GM23338 (cell line): ENCODE measurements at places on chromosomes 4 and X.
A peak's percentile ranks its signal among the peaks of the same experiment; 100 is the strongest.

- peak; percentile 66 for DNase-seq
Observed at GRCh38 chrX:53018627-53019026, 30.0 kb upstream of the GPR173 start.

DNA sequence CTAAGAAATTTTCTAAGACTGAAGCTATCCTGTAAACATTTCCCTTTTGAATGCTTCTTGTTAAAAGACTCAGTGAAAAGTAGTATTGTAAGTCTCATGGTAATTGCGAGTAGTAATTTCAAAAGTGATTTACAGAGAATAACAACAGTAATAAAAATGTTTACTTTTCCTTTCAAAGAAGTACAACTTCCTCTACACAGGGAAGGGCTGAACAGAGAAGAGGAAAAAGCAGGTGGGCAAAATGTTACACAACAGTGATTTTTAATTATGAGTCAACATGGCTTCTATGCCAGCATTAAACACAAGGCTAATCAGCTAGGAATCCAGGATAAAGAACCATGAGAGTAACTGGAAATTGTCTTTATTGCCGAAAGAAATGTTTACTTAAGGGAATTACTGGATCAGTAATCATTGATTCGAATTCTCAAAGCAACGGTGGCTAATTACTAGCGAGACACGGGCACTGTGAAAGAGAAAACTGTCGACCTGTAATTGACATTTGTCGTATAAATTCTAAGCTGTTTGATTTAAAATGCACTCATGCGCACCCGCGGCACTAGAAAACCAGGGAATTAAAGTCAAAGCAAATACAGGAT lies 15.4 kb downstream of the UTP3 start:
- peak; percentile 41 for DNase-seq

GRCh38 chrX:111649638-111650037 lies 31.3 kb upstream of the ALG13 start:
- DNase-seq: no peak

DNA sequence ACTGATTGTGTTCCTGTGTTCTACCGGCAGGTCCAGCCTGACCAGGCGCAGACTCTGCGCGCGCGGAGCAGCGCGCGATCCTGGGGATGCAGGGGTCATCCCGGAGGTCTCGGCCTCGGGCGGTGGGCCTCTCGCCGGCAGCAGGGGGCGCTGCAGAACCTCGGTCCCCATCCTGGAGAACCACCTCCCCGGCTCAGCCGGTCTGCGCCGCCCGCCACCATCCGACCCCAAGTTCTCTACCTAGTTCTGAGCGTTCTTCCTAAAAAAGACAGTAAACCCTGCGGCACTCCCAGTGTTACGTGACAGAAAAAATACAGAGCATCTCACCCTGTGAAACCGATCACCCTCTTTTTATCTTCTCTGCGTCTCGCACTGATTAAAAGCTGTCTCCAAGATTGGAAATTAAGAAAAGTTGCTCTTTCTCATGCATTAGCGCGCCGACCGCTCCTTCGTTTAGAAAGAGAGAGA lies 1.6 kb downstream of the TRPC3 start:
- DNase-seq: peak; percentile 93

DNA sequence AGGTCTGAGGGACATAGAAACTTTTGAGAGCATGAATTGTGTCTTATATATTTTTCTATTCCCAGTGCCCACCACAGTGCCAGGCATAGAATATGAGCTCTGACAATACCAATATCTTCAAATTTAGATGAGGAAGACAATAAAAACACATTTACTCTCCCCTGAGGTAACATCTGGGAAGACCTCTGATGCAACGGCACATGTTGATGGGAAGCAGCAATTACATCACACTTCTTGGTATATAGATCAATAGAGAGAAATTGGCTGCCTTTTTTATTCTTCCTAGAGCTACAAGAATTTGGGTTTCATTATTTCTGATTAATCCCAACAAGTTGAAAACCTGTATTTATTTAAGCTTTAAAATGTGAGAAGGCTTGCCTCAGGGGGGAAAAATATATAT lies 67.4 kb upstream of the SMAD1 start:
- no peak for DNase-seq

- no peak for DNase-seq
Observed at GRCh38 chrX:148940411-148940996, 440.1 kb downstream of the AFF2 start.

- no peak for DNase-seq
Observed at GRCh38 chr4:145525291-145525740, 43.7 kb downstream of the SMAD1 start.

GRCh38 chr4:85792376-85793232 lies 317.7 kb downstream of the ARHGAP24 start:
- DNase-seq: no peak

DNA sequence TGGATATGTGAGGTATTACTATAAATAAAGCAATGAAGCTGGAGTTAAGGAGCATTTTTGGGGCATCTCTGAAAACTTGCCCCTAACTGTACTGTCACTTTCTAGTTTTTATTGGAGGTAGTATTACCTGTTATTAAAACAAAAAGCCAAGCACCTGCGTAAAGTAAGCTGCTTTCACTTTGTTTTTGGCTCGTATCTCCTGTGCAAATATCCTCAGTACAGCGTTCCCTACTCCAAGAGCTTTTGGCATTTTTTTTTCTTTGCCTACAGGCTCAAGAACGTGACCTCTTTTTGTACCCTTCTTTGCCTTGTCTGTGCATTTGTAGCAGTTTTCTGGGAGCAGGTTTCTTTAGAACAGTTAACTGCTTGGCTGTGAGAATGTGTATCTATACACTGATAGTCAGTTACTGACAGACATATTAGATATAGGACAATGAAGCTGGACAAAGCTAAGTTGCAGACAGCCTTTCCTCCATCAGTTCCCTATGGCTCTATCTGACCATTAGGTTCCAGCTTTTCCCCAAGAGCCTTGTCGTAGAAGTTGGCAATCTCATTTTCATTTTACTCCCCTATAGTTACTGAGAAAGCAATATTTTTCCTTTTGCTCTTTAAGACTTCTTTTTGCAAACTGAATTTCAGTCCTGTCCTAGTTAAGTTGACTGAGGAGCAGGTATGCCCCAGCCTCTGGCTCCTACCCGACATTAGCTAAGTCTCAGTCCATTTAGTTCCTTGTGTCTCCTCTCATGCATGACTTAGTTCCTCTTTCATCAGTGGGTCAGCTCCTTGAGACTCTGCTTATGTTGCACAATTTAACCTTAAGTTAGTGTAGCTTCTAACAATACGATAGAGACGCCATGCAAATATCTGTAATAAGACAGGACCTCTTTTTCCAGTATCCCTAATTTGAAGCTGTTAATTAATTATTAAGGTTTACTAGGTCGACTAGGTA lies 71.5 kb upstream of the HPRT1 start:
- DNase-seq: no peak

- no peak for DNase-seq
Observed at GRCh38 chr4:125791896-125792295, 477.1 kb downstream of the FAT4 start.

- no peak for DNase-seq
Observed at GRCh38 chr4:41156574-41156973, 57.8 kb downstream of the APBB2 start.
